ENCODE measurements at places on chromosomes 2 and 18.

DNA sequence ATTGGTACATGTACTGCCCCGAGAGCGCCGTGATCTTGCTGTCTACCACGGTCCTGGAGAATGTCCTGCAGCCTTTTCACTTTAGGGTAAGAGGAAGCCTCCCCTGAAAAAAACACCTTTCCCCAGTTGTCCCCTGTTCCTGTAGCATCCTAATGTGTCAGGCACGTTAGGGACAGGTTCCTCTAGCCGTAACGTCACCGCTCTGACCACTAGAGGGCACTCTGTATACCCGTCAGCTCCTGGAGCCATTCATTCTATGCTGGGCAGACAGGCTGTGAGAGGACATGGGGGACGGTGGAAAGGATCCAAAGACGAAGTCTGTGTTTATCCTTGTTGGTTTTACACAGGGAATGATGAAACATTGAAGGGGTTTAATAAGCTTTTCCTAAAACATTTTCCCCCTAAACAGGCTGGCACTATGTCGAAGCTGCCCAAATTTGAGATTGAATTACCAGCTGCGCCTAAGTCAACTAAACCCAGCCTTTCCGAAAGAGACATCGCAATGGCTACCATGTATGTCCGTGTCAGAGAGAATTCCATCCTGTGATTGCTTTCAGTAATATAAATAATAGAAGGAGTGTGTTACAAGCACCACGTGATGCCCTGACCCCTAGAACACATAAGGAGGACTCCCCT, 12.7 kb downstream of the RMC1 start:
- DNase-seq = peak; percentile 74

GRCh38 chr2:172561270-172561669, 5.4 kb downstream of the PDK1 start:
- DNase-seq = no peak

DNA sequence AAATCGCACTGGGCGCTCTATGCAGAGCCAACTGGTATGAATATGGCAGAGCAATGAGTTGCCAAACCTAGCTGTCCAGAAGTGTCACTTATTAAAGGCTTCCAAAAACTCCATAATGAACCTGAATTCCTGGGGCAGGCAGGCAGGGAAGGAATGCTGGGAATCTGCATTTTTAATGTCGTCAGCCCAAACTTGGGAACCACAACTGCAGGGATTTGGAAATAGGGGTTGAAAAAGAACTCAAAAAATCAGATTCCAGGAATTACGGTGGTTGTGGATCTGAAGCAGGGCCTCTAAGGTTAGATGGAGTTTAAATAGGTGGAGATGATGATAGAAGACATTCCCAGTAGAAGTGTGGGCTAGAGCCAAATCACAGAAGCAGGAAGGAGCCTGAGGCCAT, 15.0 kb downstream of the NCKAP5 start:
- DNase-seq = no peak

- no peak for DNase-seq
These were observed 278.8 kb upstream of the SLC14A2 start for GRCh38 chr18:45336448-45336847.

GRCh38 chr18:12423820-12424219, 16.1 kb downstream of the PRELID3A start:
- no peak for DNase-seq

DNA sequence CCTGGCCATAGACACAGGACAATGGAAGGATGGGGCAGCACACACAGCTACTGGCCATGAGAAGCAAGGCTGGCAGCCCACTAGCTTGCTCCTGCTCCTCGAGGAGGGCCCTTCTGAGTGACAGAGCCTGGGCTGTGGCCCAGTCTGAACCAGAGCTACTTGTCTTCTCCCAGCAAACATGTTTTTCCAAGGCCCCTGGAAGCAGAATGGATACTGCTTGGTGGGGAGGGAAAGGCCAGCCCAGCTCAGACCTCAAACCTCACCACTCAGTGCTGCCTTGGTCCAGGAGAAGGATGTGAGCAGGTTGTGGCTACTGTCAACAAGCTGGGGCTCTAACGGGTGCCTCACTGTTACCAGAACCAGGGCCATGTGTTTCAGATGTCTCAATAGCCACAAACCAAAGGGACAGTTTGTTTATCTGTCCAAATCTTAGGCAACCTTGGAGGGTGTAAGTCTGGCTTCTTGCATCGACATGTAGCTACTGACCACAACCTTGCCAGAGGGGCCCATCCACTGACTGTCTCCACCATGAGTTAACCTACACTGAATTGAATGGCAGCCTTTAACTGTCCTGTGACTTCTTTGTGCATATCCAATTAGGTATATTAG, 98.6 kb downstream of the TGFA start:
- no peak for DNase-seq

DNA sequence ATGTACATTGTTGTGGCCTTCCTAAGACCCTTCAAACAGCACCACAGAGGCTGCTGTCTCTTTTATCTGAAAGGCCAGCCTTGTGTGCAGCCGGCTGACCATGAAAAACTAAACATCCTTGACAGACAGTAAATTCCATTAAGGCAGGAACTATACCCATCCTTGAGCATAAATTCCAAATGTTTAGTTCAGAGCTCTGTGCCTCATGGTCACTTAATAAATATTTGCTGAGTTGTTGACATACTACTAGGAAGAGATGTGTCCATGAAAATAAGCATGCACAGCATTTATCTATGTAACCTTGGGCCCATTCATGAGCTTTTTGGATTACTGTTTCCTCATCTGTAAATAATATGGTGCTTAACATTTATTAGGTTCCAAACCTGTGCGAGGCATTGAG, 424.8 kb downstream of the HRH4 start:
- no peak for DNase-seq

GRCh38 chr2:19748073-19748375, 153.8 kb downstream of the TTC32 start:
- DNase-seq = no peak

DNA sequence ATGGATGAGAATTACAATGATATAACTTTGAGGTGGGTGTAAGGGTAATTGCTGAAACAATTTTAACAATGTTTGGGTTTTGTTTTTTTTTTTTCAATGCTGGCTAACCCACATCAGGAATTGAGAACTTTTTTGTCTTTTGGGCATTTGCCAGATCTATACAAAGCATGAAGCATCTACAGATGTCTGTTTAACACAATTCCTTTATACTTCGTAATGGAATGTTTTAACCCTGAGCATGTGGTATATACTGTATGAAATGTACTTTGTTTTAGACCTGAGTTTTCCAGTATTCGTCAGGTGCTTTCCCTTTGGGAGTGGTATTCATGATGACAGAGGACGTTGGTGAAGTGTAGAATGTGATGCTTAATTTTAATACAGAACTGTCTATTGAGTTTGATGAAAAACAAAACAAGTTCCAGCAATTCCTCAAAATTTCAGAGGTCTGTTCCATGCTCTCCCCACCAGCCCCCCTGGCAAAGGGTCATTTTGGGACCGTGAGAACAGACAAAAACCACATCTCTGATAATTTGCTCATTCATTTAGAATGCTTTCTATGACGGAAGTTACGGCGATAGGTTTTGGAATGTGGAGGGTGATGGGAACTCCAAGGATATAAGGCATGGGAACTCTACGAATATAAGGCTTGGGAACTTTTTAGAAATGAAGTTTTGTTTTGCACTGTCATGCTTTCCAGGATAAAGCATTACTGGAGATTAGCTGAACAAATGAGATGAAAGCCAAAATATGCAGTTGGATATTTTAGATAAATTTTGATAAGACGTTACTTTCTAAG, 14.1 kb downstream of the LIMS1 start:
- no peak for DNase-seq
